HuH-7 (cell line): ENCODE measurements at places on chromosomes 2 and 18.

GRCh38 chr18:23069481-23069880 lies 65.8 kb upstream of the CABLES1 start:
- DNase-seq, result no peak

DNA sequence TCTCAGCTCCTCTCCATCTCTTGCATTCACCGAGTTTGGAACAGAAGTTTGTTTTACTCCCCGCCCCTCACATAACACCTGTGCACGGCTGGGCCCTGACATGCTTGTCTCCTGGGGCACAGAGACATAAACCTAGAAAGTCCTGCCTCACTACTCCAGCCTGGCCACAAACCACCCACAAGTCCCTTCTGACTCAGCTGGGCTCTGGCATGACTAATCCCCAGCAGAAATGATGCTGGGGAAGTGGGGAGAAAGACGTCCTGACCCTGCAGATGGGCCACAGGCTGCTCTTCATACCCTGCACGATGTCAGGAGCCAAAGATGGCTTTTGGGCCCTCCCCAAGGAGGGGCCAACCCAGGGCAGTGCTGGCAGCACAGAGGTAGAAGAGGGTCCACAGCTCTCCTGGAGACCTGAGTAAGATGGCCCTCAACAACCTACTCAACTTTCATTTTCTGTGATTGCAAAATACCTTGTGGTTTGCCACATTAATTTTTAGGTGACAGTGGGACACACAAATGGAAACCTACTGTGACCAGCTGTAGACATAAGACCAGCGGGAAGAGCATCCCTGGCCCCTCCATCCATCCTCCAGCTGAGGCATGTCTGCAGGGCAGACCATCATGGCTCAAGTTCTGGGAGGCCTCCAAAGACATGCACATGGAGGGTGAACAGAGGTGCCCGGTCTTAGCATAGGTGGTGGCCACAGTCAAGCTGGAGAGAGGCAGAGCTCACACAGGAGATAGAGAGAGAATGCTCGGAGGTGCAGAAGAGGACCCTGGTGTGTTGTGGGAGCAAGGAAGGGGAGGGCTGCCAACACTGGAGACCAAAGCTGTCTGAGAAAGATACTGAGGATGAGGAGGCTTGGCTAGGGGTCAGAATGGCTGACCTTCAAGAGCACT lies 40.0 kb downstream of the DNMT3A start:
- no peak for DNase-seq

DNA sequence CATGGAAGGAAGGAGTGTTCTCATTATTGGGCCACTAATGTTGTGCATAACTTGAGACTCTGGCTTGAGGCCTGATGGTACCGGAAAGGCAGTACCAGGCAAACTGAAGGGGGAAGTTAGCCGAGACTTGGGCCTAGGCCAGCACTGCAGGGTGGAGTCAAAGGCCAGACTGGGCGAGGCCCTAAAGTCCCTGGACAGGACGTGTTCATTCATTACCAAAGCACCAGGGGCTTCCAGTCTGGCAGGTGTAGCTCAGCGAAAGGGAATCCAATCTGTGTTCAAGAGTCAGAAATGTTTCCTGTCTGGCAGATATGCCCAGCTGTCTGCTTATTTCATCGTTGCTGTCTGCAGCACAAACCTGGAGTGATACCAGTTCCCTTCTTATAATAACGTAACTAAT lies 4.7 kb upstream of the ITSN2 start:
- DNase-seq, result no peak

GRCh38 chr18:62637807-62638687 lies 77.3 kb upstream of the PHLPP1 start:
- DNase-seq, result peak; percentile 51

DNA sequence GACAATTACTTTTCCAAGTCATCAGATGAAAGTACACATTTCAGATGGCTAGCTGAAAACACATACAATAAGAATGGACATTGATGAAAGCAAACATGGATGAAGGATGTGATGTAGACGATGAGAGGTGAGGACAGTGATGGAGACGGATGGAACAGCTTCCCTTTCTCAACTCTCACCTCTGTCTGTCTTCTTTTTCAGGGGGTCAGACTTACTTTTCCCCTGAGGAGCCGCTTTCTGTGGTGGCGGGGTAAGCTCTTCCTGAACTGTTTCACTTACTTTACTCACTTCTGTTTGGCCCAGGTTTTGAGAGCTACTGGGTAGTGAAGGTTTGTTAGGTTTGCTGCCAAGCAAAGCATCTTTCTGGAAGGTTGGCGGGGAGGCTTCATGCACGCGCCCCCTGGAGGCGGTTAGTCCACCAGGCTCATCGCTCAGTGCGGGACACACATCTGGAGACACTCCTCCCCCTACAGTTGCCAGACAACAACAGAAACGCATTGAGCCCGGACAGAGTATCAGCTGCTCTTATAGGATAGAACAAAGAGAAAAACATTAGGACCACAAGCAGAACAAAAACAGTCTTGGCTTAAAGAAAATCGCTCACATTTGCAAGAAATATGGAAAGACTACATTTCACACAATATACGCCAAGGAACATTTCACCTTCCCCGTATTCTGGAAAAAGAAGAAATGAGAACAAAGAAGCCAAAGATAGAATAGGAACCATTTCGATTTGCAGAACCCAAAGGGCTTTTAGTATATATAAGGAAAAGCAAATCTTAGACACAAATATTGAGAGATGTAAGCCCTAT lies 90.5 kb downstream of the MYOM1 start:
- peak; percentile 83 for DNase-seq

DNA sequence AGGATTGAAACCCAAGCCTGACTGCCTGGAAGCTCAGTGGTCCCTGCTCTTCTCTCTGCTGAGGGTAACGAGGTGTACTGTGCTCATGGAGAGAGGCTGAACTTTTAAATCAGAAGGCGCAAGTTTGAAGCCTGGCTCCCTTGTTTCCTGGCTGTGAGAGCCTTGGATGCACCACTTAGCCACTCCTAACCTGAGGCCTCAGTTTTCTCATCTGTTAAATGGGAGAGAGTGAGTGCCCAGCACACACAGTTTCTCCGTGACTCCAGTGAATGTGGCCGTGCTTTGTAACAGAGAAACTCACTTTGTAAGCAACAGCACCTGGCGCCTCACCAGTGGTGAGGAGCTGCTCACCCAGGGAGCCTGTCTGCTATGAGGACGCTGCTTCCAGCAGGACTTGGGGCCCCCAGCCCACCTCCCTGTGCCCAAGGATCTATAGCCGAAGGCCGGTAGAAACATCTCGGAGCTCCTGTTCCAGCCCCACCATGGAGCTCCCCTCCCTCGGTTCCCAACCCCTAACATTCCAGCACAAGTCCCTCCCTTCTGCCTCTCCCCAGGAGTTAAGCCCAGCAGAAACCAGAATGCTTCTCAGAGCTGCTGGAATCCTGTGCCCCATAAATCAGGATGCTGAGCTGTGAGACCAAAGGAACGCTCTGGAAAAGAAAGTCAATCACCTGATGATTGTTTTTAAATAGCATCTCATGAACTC lies 20.3 kb upstream of the KCNK3 start:
- DNase-seq, result no peak

DNA sequence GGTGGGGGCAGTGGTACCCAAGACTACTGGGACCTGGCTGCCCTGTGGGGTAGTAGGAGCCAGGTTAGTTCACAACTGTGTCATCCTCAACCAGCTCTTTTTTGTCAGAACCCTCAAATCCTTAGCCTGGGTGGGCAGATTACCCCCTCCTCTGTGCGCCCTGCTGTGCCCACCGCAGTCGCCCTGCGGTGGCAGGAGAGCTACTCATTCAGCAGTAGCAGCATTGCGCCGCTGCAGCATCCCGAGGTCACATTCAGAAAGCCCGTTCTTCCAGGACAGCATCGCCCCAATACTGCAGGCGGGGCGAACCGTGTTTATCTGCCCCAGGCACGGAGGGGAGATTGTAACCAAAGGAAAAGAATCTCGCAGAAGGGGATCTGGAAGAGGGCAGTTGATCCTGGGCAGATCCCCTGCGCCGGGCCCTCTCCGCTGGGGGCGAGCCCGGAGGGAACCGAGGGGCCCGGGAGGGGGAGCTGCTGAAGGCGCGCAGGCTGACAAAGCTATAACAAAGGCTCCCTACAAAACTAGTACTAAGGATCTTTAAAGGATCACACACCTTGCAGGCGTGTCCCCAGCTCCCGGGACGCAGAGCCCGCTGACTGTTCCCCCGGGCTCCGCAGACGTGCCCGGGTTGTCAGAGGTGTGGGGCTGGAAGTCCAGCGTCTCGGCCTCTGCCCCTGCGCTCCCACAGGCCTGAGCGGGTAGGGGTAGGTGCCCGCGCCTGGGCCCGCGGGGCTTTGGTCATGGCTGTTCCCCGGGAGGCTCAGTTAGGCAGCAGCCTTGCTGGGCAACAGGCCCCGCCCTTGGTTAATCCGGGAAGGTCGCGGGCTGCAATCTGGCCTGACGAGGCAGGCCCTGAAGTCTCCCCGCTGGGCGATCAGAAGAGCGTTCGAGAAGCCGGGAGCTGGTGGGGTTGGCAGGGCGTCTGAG lies 13.2 kb downstream of the POU3F3 start:
- no peak for DNase-seq

DNA sequence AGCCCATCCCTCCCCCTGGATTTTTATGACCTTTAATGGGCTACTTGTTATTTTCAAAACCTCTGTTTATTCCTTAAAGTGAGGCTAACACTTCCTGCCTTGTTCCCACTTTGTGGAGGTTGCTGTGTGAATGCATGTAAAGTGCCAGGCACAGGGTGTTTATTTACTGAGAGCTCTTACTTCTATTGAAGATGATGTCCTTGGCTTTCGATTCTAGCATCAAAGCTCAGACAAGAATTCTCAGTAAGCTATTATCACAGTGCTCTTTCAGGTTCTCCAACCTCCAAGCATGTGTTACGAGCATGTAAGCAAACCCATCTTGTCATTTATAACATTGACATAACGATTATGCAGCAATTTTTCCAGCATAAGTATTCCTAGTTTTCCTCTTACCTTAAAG lies 44.2 kb downstream of the DPYSL5 start:
- no peak for DNase-seq

DNA sequence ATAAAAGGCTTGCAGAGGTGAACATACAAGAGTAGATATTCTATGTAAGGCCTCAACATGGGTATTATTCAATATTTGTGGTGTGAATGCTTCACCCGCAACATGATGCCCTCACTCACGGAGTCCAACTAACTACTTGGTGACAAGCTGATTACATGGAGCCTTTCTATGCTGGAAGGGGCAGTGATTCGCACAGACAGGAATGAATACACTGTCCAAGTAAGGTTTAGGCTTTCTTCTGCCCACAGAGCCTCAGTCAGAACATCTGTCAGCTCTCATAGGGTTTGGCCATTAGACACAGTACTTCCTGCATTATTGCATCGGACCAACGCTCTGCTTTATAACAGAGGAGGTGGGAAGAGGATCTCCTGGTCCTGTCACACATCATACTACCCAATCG lies 80.3 kb upstream of the SLC35G4 start:
- no peak for DNase-seq
